Islet precursor cell (in vitro differentiated cells): ENCODE measurements at places on chromosomes 5 and 9.

DNA sequence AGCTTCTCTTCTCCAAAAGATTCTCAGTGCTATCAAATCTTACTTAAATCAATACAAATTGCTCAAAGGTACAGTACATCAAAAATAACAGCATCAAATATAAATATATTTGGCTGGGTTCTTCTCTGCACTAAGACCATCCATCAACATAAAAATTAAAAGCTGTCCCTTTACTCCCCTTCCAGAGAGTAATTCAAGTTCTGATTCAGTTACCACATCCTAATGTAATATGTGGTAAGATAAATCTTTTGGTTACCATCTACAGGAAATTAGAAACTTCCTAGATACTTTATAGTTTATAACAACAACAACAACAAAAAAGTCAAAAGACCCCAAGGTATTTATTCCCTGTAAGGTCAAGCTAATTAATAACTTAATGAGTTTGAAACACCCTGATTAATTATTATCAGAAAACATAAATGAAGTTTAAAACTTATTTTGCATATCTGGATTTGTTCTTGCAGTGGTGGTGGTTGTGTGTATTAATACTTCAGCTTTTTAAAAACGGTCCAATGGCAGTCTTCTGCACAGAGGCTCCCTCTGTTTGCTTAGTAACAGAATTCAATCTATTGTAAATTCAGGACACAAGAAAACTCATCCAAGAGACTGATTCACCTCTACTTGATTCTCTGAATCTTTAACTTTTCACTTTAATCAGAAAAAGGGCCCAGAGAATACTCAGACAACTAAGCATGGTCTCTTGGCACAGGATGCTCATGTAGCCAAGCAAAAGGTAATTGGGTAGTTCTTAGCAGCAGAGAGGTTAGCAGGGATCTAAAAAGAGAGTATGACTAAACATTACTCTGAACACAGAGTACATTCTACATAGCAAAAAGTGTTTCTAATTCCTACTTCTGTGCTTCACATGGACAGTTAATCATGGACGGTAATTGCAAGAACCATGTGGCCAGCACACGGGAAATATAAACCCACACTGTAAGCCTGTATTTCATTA lies 20.1 kb downstream of the DIAPH1 start:
- DNase-seq = no peak

DNA sequence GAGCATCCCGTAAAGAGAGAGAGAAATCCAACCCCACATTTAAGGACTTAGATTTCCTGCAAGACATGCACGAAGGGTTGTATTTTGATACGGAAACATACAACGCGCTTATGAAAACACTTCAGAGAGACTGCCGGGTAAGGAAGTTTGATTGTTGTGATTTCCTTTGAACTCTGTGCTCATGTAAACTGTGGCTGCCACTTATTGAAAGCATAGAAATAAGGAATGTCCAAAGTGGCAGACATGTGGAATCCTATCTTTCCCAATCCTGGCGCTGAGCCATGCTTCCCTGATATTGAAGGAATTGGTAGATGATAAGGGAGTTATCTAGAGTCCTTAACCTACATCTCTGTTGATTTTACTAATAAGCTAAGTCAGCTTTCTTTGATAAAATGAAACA lies 119.4 kb downstream of the PRKACG start:
- no peak for DNase-seq

DNA sequence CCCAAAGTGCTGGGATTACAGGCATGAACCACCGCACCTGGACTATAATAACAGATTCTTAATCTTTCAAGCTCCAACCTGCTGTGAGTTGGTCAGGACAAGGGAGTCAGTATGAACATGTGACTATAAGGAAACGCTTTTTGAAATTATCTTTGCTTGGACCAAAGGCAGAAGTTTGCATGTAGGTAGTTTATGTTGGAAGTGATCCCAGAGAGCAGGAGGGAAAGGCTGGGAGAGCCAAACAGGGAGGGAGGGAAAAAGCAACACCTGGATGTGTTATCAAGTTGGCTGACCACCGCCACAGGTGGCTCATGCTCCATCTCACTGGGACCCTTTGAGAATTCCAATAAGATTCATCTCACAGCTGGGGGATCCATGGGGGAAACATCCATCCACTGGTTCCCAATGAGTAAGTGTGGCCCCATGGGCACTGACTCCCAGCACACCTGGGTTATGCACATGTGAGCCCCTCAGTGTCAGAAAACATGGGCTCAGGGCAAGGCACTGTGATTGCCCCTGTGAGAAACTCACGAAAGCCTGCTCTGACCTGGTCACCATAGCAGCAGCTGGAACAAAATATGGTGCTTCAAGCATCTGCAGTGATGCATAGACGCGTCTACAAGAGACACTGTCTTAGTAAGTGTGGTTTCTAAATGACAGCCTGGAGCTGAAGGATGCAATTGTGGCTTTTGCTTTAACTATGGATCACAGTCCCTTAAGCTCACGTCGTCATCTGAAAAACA lies 62.1 kb downstream of the ARSB start:
- DNase-seq = no peak

- DNase-seq = no peak
Observed at GRCh38 chr9:3677541-3677940, 151.7 kb upstream of the RFX3 start.

- DNase-seq = no peak
Observed at GRCh38 chr9:135887585-135888050, 19.7 kb downstream of the CAMSAP1 start.

- no peak for DNase-seq
Observed at GRCh38 chr9:20989923-20990341, 41.5 kb downstream of the HACD4 start.

DNA sequence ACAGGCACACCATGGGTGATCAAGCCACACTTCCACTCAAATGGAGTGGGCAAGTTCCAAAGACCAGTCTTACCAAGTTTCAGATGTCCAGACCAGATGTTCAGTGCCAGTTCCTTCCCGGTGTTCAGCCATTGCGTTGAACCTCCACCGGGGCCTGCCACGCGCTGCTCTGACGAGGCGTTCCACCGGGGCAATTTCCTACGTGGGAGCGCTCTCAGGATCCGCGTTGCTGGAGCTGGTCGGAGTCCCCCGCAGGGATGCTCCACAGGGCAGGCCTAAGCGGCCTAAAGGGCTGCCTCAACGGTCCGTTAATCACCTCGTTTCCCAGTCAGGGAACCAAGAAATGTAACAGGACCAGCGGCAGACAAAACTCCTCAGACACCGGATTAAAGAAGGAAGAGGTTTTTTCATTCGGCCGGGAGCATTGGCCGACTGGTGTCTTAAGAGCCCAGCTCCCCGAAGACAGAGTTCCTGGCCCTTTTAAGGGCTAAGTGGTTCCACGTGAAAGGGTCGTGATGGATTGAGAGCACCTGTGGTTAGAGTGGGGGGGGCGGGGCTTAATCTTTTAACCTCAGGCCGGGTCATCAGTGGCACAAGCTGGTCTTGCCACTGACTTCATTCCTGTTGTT lies 35.7 kb upstream of the PPP1R26 start:
- no peak for DNase-seq

GRCh38 chr9:116992865-116993264 lies 305.8 kb downstream of the TRIM32 start:
- DNase-seq = no peak

GRCh38 chr5:78653681-78654366 lies 5.3 kb upstream of the LHFPL2 start:
- DNase-seq = no peak

DNA sequence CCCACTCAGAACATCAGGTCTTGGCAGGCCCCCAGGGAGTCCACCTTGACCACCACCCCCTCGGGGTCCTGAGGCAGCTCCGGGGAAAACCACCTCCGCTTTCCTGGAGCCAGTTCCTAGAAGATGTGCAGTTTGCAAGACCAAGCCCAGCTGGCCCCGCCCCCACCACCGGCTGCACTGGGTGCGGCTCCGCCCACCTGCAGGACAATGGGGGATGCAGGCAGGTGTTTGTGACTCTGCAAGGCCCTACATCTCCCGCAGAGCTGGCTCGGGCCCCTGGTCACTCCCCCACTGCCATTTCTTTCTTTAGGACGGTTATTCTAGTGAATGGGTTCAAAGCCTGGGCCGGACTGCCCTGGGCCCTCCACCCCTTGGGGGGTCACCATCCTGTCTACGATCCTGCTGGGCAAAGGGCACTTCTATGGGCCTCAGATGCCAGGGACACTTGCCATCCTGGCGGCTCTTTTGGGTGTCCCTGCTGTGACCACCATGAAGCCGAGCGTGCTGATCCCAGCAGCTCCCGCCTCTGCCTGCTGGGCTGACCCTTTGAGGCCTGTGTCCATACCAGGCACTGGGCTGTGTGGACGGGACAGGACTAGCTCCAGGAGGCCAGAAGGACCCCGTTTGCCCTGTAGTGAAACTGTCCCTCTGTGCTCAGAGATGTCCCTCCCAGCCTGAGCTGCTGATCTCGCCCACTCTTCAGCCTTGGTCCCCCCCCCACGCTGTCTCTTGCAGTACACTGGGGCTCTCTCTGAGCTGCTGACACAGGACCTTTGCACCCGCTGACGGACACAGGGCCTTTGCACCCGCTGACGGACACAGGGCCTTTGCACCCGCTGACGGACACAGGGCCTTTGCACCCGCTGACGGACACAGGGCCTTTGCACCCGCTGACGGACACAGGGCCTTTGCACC lies 5.9 kb upstream of the NACC2 start:
- DNase-seq = no peak

- no peak for DNase-seq
Observed at GRCh38 chr9:135932656-135933055, 25.3 kb upstream of the CAMSAP1 start.

DNA sequence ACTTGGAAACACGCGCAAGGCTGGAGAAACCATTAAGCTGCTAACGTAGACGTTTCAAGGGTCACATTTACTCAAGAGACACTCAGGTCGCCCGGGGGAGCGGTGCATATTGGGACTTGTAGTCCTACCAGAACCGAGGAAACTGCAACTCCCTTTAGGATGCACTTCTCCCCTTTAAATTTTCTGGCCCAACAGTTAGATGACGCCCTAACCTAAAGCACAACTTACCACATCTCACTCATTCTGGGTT lies 384 bp upstream of the DMXL1 start:
- DNase-seq = no peak

DNA sequence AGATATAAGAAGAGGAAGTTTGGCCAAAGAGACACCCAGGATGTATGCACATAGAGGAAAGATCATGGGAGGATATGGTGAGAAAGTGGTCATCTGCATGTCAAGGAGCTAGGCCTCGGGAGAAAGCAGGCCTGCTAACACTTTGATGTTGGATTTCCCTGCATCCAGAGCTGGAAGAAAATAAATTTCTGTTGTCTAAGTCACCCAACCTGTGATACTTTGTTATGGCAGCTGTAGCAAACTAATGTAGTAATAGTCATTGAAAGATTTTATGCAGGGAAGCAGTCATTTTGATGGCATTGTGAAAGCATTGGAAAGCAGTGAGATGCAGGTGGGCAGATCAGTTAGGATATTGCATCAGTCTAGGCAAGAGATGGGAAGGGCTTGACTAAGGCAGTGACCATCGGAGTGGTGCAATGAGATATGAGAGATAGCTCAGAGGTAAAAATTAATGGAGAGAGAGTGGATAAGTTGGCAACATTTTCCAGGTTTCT lies 24.5 kb upstream of the FOCAD start:
- no peak for DNase-seq

DNA sequence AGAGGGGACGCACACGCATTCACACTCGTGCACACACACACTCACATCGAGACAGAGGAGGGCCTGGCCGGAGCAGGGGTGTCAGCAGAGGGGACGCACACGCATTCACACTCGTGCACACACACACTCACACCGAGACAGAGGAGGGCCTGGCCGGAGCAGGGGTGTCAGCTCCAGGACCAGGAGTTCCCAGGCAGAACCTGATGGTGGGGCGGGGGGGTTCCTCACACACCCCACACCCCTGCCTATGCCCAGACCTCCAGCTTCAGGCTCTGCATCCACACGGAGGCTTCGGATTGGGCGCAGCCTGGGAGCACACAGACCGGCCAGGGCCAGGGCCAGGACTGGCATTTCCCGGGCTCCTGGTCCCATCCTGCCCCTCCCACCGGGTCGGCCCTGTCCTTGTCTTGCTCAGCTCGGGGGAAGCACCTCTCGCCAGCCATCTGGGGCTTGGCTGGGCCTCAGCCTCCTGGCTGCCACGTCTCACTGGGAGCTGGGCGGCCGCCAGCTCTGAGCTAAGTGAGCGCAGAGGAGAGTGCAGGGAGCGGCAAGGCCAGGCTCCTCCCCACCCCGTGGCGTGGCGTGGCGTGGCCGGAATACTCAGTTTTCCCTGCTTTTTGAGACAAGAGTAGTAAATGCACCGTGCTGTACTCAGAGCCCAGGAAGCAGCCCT lies 31.3 kb downstream of the ADAMTS2 start:
- DNase-seq = no peak

- DNase-seq = no peak
Observed at GRCh38 chr9:4805191-4805918, 12.6 kb downstream of the RCL1 start.

DNA sequence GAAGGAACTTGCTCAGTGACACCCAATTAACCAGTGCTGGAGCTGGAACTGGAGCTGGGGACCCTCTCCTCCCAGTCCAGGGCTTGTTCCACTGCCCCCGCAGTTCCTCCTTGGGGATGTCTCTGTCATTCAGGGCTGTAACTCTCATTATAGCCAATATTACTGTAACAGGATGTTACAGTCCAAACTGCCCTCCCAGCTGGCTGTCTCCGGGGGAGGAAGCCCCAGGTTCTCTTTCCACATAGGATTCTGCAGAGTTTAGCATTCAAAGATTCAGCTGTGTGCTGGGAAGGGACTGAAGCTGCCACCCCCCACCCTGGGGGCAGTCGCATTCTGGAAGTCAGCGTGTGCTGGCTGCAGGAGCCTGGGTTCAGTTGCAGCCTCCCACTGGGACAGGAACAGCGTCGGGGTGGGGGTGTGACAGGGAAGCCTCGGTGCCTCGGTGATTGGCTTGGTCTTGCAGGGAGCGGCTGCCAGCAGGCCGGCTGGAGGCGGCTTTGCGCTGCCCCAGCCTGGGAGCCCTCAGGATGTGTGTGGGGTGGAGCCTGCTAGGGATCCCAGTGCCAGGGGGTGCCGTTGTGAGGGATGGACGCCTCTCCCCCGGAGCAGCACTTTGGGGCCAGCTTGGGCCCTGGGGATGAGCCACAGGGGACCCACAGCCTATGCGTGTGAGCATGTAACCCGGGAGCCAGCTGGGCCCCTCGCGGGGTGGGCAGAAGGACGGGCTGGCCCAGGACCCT lies 101.1 kb downstream of the RGS3 start:
- peak; percentile 84 for DNase-seq

- no peak for DNase-seq
Observed at GRCh38 chr5:146722361-146722779, 156.2 kb downstream of the PPP2R2B start.

DNA sequence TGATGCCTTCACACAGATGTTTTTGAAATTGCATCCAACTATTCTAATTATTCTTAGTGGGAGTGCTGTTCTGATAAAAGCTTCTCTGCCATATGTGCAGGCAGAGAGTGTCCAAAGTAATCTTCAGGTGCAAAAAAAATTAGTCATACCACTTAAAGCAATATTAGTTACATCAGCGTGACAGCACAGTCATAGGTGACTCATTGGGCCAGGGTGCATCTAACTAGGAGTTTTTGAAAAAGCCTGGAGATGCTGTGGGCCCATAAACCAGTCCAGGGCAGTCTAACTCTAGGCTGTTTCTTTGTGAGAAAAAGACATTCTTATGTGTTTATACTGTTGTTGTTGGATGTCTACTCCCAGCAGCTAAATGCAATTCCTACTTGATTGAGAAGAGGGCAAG lies 33.0 kb upstream of the C6 start:
- DNase-seq = peak; percentile 59
